ENCODE measurements at places on chromosomes 7 and 10.
A peak's percentile ranks its signal among the peaks of the same experiment; 100 is the strongest.

GRCh38 chr10:30467651-30468338, 33.8 kb downstream of the MAP3K8 start:
- no peak for DNase-seq

DNA sequence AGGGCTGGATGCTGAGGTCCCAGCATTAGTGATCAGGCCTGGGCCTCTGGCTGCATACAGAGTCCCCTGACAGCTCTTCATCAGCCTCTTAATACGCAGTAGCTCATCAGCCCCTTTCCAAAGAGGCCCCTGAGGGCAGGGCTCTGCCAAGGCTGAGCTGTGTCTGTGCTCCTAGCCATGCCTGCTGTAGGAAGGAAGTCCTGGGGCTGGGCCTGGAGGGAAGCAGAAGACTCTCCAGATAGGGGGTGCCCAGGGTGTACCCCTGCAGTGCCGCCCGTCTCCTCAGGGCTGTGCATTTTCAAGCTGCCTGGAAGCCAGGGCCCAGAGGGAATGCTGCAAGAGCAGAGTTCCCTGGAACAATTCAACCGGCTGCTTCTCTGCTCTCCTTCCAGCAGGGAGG, 7.3 kb upstream of the RET start:
- DNase-seq: no peak

DNA sequence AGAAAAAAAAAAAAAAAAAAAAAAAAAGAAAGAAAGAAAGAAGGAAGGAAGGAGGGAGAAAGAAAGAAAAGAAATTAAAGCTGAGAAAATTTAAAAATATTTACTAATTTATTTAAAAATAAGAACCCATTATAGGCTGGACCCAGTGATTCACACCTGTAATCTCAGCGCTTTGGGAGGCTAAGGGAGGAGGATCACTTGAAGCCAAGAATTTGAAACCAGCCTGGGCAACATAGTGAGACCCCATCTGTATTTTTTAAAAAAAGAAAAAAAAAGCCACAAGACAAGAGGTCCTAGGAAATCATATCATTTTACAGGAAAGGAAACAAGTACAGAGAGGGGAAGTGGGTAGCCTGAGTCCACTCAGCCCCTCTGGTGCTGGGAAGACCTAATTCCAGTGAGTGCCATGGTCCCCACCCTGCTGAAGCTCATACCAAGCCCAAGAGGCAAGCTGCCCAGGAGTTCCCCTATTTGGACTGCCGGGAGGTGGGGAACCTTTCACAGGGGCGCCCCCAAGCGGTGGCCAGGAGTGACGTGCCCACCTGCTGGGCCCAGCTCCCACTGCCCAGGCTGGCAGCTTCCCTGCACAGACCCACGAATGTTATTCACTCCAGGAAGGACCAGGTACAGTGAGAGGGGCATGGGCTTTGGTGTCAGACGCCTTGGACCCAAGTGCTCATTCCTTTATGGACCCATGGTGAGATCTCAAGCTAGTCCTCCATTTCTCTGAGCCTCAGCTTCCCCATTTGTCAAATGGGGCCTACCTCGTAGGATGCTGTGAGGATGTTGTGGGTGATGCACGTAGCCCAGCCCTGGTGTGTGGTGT, 133.6 kb downstream of the ZMIZ1 start:
- peak; percentile 12 for DNase-seq

- no peak for DNase-seq
Observed at GRCh38 chr7:40965774-40966173, 737.1 kb downstream of the INHBA start.

GRCh38 chr7:3981281-3981680, 680.2 kb downstream of the SDK1 start:
- no peak for DNase-seq

DNA sequence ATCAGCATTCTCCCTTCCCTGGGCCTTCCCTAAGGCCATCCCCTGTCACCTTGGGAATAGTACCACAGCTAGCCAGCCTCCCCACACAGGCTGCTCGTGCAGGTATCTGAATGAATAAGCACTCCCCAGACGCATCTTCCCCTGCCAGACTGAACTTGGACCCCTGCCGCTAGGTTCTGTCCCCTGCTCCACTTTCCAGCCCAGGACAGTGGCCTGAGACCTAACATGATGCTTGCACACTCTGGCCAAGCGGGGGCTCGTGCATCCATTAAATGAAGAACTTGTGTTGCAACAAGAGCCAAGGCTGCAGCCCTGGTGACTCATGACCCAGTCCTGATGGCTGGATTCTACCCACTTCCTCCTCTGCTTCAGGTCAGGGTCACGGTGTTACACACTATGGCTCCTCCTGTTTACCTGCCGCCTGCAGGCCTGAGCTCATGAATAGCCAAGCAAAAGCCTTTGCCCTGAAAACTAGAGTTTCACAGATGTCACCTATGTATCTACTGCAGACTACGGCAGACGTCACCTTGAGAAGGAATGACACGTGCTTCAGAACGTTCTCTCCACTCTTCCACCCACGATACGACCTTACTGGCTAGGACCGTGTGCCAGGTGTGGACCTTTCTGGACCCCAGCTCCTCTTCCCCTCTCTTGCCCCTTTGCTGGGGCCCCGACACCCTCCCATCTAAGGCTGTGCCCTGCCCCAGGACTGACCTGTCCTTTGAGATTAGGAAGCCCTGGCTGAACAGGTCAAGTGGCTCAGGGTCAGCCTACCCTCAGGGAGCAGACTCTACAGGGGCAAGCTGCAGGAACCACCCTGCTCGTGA, 6.5 kb downstream of the ASB13 start:
- DNase-seq: no peak

DNA sequence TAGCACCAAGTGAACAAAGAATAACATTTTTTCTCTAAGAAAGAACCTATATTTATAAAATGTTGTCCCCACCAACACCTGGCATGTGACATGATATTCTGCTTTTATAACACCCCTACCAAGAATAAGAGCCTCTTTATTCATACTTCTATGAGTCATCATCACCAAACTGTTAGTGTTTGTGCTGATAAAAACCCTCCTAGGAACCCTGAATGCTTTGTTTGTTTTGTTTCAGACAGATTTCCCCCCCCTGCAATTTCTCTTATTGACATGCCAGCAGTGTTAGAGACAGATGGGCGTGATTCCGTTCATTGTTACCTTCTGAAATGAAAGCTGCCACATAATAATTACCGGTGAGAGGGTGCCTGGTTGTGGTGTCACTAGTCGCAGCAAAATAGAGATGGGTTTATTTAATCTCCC, 651.1 kb downstream of the SORCS1 start:
- DNase-seq: no peak

GRCh38 chr7:47386273-47386835, 195.6 kb downstream of the TNS3 start:
- no peak for DNase-seq

- DNase-seq: no peak
Observed at GRCh38 chr7:99729486-99730237, 5.3 kb downstream of the CYP3A7 start.

DNA sequence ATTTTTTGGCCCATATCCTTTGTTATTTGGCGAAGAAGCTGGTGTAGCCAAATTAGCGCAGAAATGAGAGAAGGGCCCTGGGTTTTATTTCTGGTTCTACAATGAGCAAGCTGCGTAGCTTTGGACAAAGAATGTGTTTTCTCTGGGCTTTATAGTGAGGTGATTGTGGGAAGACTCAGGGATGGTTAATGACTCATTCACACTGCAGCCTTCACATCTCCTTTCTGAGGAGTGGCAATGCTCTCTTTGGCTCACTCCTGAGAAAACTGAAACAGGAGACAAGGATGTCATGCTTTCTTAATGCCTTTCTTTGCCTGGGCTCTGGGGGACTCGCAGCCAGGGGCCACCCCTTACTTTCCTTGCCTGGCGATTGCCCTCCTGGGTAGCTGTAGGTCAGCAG, 271.0 kb upstream of the PODXL start:
- DNase-seq: no peak

GRCh38 chr10:75617485-75618155, 186.2 kb downstream of the LRMDA start:
- DNase-seq: no peak

- no peak for DNase-seq
Observed at GRCh38 chr10:103569896-103570295, 76.4 kb downstream of the NEURL1 start.

DNA sequence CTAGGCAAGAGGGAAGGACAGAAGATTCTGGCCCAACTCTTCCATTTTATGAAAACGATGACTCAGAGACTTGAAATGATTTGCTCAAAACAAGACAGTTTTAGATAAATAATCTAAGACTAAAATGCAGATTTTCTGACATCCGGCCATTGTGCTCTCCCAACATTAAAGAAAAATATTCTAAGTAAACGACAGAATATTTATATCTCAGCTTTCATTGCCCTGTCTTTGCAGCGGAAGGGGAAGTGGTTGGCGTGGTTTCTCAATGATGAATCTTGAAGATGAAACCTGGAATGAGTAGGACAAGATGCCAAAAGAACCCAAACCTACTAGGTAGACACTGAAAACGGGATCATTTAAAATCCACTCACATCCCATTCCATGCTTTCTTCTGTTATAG, 28.9 kb upstream of the NPY start:
- DNase-seq: no peak

DNA sequence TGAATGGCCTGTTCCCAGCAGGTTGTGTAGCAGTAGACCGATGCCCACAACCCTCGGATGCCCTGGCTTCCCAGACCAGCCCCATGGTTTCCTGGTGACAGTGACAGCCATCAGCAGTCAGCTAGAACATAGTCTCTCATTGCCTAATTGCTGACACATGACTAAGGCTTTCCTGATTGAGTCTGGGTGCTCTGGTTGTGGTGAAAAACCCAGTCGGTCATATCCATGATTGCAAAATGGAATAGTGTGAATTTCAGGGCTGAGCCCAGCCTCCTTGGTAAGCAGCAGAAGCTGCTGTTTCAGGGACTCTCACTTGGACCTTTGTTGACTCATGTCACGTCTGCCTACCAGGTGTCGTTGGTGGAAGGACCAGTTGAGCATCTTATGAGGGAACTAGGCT, 36.6 kb downstream of the POR start:
- DNase-seq: no peak

DNA sequence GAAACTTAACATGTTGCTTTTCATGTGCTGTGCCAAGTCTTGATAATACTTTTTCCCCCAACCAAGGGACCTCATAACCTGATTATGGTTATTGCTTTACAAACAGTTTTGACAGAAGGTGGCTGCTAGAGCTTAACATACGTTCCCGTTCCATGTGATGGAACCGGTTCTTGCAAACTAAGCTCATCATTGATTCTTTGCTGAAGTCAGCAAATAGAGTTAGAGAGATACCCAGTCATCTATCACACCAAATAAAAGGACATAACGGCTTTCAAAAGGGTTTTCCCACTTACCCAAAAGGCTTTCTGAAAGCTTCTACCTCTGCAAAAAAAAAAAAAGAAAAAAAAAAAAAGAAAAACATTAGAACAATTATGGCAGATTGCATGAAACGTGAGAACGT, 230.3 kb upstream of the MDFIC start:
- no peak for DNase-seq

- no peak for DNase-seq
Observed at GRCh38 chr7:142567201-142568075, 181.8 kb upstream of the PRSS1 start.

- DNase-seq: no peak
Observed at GRCh38 chr10:59505926-59506325, 143.6 kb upstream of the FAM13C start.

GRCh38 chr10:43648095-43648397, 635 bp downstream of the ZNF32 start:
- DNase-seq: no peak

- DNase-seq: no peak
Observed at GRCh38 chr7:94656925-94657731, 1.2 kb upstream of the SGCE start.

- DNase-seq: no peak
Observed at GRCh38 chr7:82376739-82377138, 66.8 kb downstream of the CACNA2D1 start.

GRCh38 chr10:104574838-104575237, 66.3 kb upstream of the SORCS3 start:
- no peak for DNase-seq

GRCh38 chr10:101071267-101071884, 9.6 kb downstream of the KAZALD1 start:
- no peak for DNase-seq

- DNase-seq: peak; percentile 43
Observed at GRCh38 chr10:79241990-79242619, 105.2 kb upstream of the PPIF start.

- DNase-seq: no peak
Observed at GRCh38 chr7:116354171-116354545, 143.8 kb downstream of the TES start.

GRCh38 chr7:134462337-134462925, 3.5 kb upstream of the AKR1B1 start:
- no peak for DNase-seq

- DNase-seq: no peak
Observed at GRCh38 chr7:73999664-74000435, 28.1 kb upstream of the ELN start.

- DNase-seq: no peak
Observed at GRCh38 chr10:3068968-3069737, 1.8 kb downstream of the PFKP start.

DNA sequence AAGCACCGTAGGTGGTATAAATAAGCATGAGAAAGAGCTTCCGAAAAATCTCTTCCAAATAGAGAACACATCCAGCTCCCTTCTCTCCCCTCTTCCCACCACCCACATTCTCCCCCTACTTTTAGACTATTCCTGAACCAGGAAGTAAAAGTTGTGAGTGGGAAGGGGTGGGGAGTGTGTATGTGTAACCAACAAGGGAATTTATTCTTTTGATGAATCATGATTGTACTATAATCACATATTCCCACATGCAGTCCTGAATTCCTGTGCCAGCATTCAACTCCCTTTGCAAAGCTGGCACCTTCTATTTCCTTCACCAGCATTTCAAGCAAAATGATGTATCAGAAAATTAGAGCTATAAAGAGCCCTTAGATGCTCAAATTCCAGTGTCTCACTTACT, 230.6 kb upstream of the CHRM2 start:
- no peak for DNase-seq

DNA sequence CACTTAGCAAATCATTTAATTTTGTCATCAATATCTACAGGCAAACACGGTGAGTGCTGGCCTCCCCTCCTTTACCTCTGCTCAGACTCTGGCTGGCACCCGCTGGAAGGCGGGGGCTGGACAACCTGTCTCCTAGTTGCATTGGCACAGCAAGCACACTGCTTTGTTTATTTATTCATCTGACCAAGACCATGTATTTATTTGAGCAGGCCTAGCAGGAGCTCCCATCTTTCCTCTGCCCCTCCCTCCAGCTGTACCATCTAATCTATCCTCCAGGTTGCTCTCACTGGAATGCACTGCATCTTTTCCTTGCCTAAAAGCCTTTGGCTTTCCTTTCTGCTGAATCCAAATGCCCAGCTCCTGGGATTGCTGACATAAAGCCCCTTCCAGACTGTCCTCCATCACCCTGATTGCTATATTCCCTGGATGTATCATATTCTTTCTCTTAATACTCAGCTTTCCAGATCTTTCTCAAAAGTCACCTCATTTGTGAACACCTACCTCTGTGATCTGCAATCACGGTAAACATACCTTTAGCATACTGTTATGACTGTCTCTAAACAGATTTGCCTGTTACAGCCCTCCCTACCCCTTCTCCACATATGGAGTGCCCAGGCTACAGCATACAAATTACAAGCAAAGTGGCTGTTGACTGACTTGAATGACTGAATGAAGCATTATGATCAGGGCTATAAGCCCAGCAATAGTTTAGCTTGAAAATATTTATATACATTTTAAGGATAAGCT, 9.6 kb downstream of the ELMO1 start:
- no peak for DNase-seq

- no peak for DNase-seq
Observed at GRCh38 chr7:41787651-41788350, 84.9 kb upstream of the INHBA start.

GRCh38 chr7:100706672-100707311, 871 bp downstream of the POP7 start:
- DNase-seq: no peak

GRCh38 chr10:117616179-117616578, 73.6 kb downstream of the EMX2 start:
- DNase-seq: no peak
